ENCODE measurements at places on chromosomes 6 and 20.

GRCh38 chr20:62628691-62629090 lies 13.6 kb upstream of the SLCO4A1 start:
- DNase-seq = no peak

DNA sequence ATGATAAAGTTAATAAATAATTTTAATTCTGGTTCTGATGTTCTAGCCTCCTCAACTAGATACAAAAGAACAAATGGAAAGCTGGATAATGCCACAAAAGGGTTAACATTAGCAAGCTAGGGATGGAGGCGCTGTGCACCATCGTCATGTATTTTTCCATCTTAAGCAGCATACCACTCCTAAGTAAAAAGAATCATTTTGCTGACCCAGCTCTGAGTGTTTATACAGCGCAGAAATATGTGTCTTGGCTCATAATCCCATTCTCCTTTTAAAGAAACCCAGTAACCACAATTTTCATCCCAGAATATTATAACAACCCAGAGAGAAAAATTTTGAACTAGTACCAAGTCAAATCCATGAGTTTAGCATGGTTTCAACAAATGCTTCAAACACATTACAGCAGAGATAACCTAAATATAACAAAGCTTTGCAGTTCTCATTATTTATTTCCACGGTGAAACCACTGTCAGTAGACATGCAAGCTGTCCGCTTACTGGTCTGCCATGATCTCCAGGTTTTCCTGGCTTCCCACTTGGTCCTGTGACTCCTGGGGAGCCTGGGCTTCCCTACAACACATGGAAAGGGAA lies 111.1 kb downstream of the COL12A1 start:
- DNase-seq = no peak

DNA sequence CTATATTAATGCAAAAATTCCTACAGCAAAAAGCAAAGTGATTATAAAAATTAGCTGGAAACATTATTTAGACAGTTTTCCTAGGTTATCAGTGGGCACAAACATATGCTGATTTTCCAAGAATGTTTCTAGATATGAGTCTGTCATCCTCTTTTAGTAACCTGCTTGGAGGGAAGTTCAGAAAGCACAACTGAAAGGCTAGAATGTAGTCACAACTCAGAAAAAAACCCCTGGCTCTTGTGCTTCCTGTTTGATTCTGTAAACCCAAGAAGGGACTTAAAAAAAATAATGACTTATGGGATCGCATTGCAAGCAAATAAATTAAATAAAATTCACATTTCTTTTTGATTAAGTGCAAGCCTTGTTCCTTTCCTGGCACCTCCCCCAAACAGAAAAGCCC lies 708.4 kb upstream of the EPHA7 start:
- DNase-seq = no peak

GRCh38 chr6:46606338-46606737 lies 46.3 kb downstream of the CYP39A1 start:
- DNase-seq = no peak

GRCh38 chr20:46367967-46368901 lies 38.2 kb downstream of the ELMO2 start:
- DNase-seq = no peak

GRCh38 chr6:127635091-127635490 lies 58.1 kb downstream of the C6orf58 start:
- no peak for DNase-seq

- no peak for DNase-seq
Measured at GRCh38 chr6:92756912-92757311, 662.4 kb downstream of the EPHA7 start.

GRCh38 chr6:135360222-135360621 lies 137.3 kb downstream of the AHI1 start:
- DNase-seq = no peak

GRCh38 chr6:12637960-12638641 lies 78.5 kb upstream of the PHACTR1 start:
- DNase-seq = no peak

- DNase-seq = no peak
Measured at GRCh38 chr20:32062776-32063170, 10.7 kb downstream of the HCK start.

GRCh38 chr20:38158701-38159351 lies 6.2 kb downstream of the TGM2 start:
- DNase-seq = no peak

DNA sequence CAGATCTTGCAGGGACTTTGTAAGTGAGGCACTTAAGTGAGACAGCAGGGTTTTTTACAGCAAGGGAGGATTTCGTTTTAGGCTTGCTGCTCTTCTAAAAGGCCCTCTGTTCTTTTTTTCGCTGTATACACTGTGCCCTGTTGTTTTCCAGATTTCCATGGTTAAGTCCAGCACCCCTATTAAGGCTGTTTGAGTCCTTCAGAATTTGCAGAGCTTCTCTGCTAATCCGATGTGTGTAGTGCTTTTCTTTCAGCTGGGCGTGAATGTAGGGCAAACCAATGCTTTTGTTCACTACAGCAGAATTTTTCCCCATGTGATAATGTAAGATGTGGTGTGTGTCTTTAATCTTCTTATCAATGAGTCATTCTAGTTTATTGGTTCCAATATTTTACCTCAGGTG lies 200.5 kb upstream of the RREB1 start:
- DNase-seq = no peak

- DNase-seq = no peak
Measured at GRCh38 chr6:131062241-131063027, 611 bp downstream of the EPB41L2 start.

- DNase-seq = no peak
Measured at GRCh38 chr6:21912151-21912832, 318.7 kb downstream of the SOX4 start.

- no peak for DNase-seq
Measured at GRCh38 chr20:52801628-52802006, 170.5 kb upstream of the TSHZ2 start.

GRCh38 chr20:44911264-44911921 lies 1.5 kb downstream of the PABPC1L start:
- DNase-seq = no peak

DNA sequence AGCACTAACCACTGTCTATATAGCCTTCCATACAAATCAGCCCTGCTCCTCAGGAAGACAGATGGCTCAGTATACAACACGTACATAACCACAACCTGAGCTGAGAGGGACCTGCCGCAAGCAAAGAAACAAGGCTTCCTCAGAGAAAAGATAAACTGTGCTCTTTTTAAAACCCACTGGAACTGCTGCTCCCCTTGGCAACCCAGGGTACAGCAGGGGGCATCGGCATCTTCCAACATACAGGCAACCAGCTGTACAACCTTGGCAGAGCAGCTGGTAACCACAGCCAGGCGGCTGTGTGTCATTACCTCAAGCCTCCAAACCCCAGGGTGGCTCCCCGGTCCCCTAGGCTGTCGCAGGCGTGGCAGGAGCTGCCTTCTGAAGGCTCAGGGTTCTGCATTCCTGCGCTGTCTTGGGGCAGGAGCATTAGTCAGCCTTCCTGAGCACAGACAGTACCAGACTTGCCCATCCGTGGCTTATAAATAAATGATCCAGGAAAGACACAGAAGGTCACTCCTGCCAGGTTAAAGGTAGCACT lies 249.5 kb downstream of the ADGRG6 start:
- DNase-seq = peak; percentile 11

GRCh38 chr20:32551693-32552092 lies 33.4 kb downstream of the NOL4L start:
- DNase-seq = no peak

GRCh38 chr6:122754191-122754731 lies 25.3 kb upstream of the FABP7 start:
- DNase-seq = no peak

DNA sequence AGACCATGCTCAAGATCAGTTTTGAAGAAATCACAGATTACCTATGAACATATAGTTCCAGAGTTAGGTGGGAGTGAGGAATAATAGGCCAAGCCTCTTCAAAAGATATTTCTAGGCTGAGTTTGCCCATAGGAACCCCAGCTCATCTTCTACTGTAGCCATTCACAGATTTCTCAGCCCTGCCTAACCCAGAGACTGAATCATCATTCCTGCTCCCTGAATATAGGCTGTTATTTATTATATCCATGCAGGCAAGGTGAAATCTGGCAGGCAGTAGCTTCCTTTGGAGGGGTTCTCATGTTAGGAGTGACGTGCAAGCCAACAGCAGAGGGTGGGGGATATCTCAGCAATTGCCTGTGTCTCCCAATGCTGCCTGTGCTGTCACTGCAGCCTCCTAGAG lies 25.6 kb upstream of the ADGRF4 start:
- no peak for DNase-seq

DNA sequence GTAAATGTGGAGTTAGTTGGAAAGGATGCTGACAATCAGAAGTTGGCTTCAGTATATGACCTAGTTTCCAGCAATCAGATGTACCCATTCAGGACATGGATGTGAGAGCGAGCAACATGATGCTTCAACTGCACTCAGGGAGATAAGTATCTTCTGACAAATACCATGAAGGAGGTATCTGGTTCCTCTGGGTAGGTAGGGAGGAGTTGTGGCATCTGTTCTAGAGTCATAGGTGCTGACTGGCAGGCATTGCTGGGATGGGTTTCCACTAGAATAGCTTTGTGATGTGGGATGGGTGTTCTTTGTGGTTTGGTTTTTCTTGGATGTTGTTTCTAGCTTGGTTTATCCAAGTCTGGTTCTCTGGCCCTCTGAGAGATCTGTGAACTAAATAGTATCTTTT lies 3.9 kb upstream of the REV3L start:
- no peak for DNase-seq

DNA sequence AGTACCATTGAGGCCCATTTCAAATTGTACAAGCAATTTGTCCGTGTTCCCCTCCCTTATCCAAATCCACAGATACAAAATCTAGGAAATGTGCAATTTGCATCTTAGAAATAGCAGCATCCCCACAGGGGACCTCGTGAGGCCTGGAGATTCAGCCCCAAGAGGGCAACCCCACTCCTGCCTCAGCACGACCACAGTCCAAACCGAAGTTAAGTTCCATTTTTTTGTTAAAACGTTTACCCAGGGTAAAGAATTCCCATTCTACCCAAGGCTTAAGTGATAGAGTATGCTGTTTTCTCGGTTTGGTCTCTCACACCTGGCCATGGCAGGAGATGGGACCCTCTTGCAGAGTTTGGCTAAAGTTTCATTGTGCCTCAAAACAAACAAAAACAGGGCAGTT lies 41.2 kb downstream of the PLCG1 start:
- no peak for DNase-seq

DNA sequence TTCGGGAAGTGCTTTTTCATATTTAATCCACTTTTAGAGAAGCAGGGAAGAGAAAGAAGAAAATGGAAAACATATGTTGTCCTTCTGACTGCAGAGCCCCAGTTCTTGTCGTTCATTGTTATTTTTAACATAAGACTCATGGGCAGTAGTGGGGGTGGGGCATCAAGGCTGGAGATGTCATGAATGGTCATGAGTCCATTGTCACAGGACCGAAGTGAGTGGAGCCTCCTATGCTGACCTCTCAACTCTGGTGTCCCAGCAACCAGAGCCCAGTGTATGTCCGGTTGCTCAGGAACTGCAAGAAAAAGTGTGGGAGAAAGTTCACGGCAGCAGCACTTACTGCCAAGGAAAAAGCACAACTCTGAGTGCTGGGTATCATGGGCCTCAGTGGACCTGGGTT lies 108.6 kb downstream of the BANF2 start:
- DNase-seq = no peak

GRCh38 chr20:38412877-38413577 lies 22.1 kb downstream of the SNHG17 start:
- no peak for DNase-seq
